ENCODE measurements at places on chromosomes 6 and 20. TPM values are rescaled to one million over a fixed set of nuclear protein-coding genes. Genes with fewer than 3 reads are reported as not detected.

DNA sequence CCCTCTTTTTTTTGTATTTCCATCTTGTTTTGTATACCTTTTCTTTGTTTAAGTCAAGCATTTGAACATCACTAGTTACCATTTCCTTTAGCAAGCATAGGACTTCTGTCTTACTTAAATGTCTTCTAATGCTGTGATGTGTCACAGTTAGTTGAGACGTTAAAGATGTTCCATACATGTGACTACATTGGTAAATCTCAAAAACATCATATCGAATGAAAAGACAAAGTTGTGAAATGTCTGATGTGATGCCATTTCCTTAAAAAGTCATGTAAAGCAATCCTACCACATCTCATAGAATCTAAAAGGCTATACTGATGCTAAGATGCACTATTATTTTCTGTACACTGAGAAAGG lies 26.8 kb downstream of the SLC16A10 start:
- H3K36me3 ChIP-seq, result no peaks in the 10 kb centered on the region
- H3K27ac ChIP-seq, result no peak overlapping the region
- no peak overlapping the region for H3K4me3 ChIP-seq
- H3K4me1 ChIP-seq, result peaks cover 9% of the 10 kb centered on the region

DNA sequence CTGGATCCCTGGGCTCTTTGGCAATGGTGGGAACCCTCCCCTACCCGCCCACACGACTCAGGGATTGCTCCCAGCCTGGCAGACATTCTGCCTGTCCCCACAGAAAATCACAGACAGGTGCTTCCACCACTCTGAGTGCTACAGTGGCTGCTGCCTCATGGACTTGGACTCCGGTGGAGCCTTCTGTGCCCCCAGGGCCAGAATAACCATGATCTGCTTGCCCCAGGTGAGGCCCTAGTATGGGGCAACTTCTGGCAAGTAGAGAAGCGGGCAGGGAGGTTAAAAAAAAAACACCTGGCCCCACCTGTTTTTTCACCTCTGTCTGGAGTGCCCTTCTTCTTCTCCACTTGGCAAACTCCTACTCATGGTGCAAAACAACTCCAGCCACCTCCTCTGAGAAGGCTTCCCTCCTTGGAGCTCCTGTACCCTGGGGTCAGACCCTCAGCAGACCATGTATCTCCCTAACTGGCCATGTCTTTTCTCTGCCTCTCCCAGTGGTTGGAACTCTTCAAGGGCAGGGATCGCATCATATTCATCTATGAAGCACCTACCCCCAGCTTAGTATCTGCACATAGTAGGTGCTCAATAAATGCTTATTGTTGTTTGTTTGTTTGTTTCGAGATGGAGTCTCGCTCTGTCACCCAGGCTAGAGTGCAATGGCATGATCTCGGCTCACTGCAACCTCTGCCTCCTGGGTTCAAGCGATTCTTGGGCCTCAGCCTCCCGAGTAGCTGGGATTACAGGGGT lies 1.1 kb downstream of the CLPSL2 start:
- H3K4me1 ChIP-seq, result no peaks in the 10 kb centered on the region
- peaks cover 18% of the 10 kb centered on the region for H3K27me3 ChIP-seq
- no peaks in the 10 kb centered on the region for H3K36me3 ChIP-seq

DNA sequence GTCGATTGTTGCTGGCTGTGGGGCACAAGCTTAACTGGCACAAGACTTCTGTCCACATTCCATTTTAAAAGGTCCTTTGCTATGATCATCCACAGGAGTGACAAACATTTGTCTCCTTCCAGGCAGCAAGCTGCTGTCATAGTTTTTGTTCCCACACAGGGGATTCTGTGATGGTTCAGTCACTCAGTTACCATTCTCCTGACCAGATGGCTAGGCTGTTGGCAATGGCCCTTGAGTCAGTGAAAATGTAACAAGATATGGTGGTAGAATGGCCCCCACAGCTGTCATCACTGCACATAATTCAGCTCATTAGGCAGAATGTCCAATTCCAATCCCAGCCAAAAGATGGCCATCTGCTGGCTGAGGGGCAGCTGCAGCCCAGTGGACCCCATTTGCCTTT lies 13.7 kb downstream of the BPIFA1 start:
- no peak for DNase-seq
- no peaks in the 10 kb centered on the region for H3K27me3 ChIP-seq
- no peak overlapping the region for H3K4me3 ChIP-seq
- no peak overlapping the region for H3K27ac ChIP-seq
- H3K36me3 ChIP-seq, result no peaks in the 10 kb centered on the region

GRCh38 chr20:9401371-9401770 lies 113.0 kb upstream of the LAMP5 start:
- H3K4me3 ChIP-seq, result no peak overlapping the region
- DNase-seq, result no peak
- no peak overlapping the region for H3K27ac ChIP-seq
- no peaks in the 10 kb centered on the region for H3K36me3 ChIP-seq
- H3K27me3 ChIP-seq, result no peaks in the 10 kb centered on the region

DNA sequence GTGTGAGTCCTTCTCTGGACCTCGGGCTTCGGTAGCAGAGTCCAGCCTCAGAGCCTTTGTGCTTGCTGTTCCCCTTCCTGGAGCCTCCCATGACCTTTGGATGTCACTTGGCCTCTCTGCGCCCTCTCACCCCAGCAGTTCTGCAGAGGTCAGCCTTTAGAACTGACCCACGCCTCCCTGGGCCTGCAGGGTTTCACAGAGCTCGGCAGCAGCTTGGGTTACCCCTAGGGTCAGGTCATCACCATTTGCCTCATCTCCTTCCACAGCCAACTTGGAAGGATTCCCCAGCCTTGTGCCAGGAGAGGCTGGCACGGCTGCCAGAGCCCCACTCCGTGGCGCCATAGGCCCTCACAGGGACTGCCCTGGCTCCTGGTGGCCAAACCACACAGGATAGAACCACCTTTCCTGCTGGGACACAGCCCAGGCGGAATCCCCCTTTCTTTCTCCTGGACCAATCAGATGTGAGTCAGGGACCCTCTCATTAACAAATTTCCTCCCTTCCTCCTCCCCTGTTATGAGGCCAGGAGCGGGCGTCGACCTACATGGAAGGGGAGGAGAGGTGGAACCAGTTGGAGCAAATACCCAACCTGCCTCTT lies 13.9 kb upstream of the SIRPA start:
- no peak overlapping the region for H3K4me3 ChIP-seq
- H3K36me3 ChIP-seq, result no peaks in the 10 kb centered on the region
- H3K27me3 ChIP-seq, result no peaks in the 10 kb centered on the region
- peaks cover 9% of the 10 kb centered on the region for H3K4me1 ChIP-seq

GRCh38 chr6:35056952-35057351 lies 84.2 kb downstream of the TCP11 start:
- H3K36me3 ChIP-seq, result no peaks in the 10 kb centered on the region
- no peaks in the 10 kb centered on the region for H3K27me3 ChIP-seq
- no peak overlapping the region for H3K4me3 ChIP-seq
- H3K27ac ChIP-seq, result no peak overlapping the region
- peaks cover 26% of the 10 kb centered on the region for H3K4me1 ChIP-seq

GRCh38 chr6:105424175-105424783 lies 21.4 kb upstream of the PREP start:
- H3K27me3 ChIP-seq, result no peaks in the 10 kb centered on the region
- no peak overlapping the region for H3K4me3 ChIP-seq
- H3K36me3 ChIP-seq, result no peaks in the 10 kb centered on the region
- H3K4me1 ChIP-seq, result peaks cover 6% of the 10 kb centered on the region
- peak; percentile 65 for DNase-seq

- no peak overlapping the region for H3K4me3 ChIP-seq
- no peaks in the 10 kb centered on the region for H3K27me3 ChIP-seq
- H3K4me1 ChIP-seq, result peaks cover 5% of the 10 kb centered on the region
- no peaks in the 10 kb centered on the region for H3K36me3 ChIP-seq
Measured at GRCh38 chr20:7003598-7003997, 236.1 kb downstream of the BMP2 start.

DNA sequence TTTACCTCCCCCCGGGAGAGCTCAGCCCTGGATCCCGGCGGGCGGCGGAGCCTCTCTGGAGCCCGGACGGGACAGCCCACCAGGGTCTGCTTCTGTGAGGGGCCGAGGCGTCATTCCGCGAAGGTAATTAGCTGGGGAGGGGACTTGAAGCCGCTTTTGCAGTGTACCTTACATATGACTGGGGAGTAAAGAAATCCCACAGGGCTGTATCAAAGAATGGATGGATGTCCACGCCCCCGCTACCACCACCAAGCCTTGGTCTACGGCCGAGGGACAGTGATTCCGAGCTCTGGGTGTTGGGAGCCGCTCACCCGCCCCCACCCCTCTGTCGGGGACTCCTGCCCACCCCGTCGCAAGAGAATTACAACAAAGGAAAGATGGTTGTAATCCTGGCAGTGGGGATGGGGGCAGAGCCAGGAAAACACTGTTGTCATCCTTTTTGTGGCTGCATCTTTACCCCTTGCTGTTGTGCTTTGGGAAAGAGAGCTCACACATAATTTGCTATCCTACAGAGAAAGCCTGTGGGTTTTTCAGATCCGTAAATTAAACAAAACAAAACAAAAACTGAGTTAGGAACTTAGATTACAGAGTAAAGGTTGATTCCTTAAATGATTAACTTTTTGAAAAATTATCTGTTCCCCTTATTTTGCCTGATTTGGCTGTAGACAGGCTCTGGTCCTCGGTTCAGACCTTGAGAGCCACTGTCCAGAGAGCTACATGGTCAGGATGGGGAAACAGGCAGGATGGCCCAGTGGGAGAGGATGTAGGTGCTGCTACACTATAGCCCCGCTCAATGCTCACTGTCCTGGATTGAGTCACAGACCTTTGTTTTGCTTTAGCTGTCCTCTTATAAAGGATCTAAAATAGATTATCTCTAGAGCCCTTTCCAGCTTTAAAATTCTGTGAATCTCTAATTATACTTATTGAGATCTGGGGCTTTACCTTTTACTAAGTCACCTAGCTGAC lies 997 bp upstream of the FBXO30 start:
- H3K27me3 ChIP-seq, result no peaks in the 10 kb centered on the region
- peaks cover 30% of the 10 kb centered on the region for H3K4me1 ChIP-seq
- H3K4me3 ChIP-seq, result peak overlapping the region; percentile 61
- peak overlapping the region; percentile 96 for H3K27ac ChIP-seq

DNA sequence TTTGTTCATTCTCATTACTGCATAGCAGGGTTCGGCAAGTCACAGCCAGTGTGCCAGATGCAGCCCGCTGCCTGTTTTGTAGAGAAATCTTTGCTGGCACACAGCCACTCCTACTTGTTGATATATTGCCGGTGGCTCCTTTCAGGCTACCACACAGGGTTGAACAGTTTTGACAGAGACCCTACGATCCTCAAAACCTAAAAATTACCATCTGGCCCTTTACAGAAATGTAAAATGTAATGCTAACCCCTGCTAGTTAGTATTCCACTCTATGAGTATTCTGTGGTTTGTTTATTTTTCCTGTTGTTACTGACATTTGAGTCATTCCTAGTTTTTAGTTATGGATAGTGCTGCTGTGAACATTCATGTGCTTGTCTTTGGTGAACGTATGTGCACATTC lies 11.5 kb downstream of the DHX35 start:
- H3K4me1 ChIP-seq, result no peaks in the 10 kb centered on the region
- no peak overlapping the region for H3K4me3 ChIP-seq
- H3K27ac ChIP-seq, result no peak overlapping the region
- DNase-seq, result no peak
- peaks cover 11% of the 10 kb centered on the region for H3K36me3 ChIP-seq

DNA sequence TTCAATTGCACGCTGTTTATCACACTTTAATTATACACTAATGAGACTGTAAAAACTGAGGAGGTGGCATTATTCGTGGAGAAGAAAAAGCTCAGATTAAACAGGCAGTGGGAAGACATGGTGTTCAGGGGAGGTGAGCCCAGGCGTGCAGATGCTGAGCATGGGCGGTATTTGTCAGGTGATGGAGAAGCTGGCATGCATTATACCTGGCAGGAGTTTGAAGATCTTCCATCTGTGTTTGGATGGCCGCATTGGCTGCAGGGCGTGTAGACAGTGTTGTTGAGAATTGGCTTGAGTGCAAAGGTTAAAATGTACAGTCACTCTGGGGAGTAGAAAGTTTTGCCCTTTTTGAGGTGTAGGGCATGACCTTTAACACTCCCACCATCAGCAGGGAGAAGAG lies 213.8 kb downstream of the ERMARD start:
- H3K4me1 ChIP-seq, result peaks cover 11% of the 10 kb centered on the region
- H3K27me3 ChIP-seq, result peaks cover 14% of the 10 kb centered on the region
- H3K4me3 ChIP-seq, result no peak overlapping the region
- DNase-seq, result no peak
- H3K36me3 ChIP-seq, result no peaks in the 10 kb centered on the region

DNA sequence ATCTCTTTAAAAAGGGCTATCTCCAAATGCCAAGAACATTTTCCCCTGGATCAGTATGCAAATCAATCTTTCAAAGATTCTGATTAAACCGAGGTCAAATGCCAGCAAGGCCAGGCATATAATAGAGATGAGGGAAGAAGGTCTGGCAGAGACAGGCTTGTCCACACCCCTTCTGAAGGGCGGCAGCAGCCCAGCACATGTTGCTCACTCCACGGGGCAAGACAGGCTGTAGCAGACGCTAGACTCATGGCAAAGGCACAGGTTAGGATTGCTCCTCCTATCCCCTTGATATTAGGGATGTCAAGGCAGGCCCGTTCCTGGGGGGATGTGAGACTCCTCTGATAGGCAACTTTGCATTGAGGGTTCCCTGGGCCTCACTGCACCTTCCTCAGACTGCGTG lies 104.7 kb upstream of the RIN2 start:
- no peaks in the 10 kb centered on the region for H3K36me3 ChIP-seq
- H3K27ac ChIP-seq, result no peak overlapping the region
- no peaks in the 10 kb centered on the region for H3K27me3 ChIP-seq
- no peak overlapping the region for H3K4me3 ChIP-seq
- no peaks in the 10 kb centered on the region for H3K4me1 ChIP-seq
- DNase-seq, result no peak

DNA sequence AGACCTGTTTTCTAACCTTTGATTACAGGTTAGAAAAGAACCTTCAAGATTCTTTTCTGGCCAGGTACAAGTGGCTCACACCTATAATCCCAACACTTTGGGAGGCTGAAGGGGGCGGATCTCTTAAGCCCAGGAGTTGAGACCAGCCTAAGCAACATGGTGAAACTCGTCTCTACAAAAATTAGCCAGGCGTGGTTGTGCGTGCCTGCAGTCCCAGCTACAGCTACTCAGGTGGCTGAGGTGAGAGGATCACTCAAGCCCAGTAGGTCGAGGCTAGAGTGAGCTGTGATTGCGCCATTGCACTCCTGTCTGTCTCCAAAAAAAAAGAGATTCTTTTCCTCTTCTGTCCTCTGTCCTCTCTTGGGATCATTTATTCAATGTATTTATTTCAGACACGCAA lies 14.5 kb downstream of the PPIL1 start:
- no peak overlapping the region for H3K27ac ChIP-seq
- H3K4me3 ChIP-seq, result no peak overlapping the region
- peaks cover 16% of the 10 kb centered on the region for H3K4me1 ChIP-seq
- no peaks in the 10 kb centered on the region for H3K27me3 ChIP-seq

- H3K4me1 ChIP-seq, result no peaks in the 10 kb centered on the region
- H3K36me3 ChIP-seq, result no peaks in the 10 kb centered on the region
- H3K4me3 ChIP-seq, result no peak overlapping the region
- no peaks in the 10 kb centered on the region for H3K27me3 ChIP-seq
- H3K27ac ChIP-seq, result no peak overlapping the region
- DNase-seq, result no peak
Measured at GRCh38 chr20:54920491-54920890, 445.1 kb downstream of the DOK5 start.

- peaks cover 10% of the 10 kb centered on the region for H3K4me1 ChIP-seq
- H3K27ac ChIP-seq, result no peak overlapping the region
- no peak overlapping the region for H3K4me3 ChIP-seq
- DNase-seq, result no peak
Measured at GRCh38 chr6:52534966-52535390, 41.9 kb downstream of the TRAM2 start.

Gene PRND
- total RNA-seq, result not detected

Gene VSTM2L
- total RNA-seq, result 2.9 TPM

Gene PDYN
- total RNA-seq, result 0.12 TPM

Gene KHDC1L
- total RNA-seq, result 1.9 TPM

Gene ADGB
- total RNA-seq, result not detected

Gene BFSP1
- not detected for total RNA-seq

Gene ARMH2
- total RNA-seq, result not detected

Gene RUNX2
- total RNA-seq, result 0.09 TPM

Gene NRSN2
- 8.8 TPM for total RNA-seq

Data from neural progenitor cell (in vitro differentiated cells).